ENCODE measurements at places on chromosomes 2 and 18.

- DNase-seq = no peak
These were observed 32.8 kb downstream of the SLC66A2 start for GRCh38 chr18:79918615-79919011.

GRCh38 chr2:42804891-42805290, 12.5 kb upstream of the HAAO start:
- DNase-seq = no peak

DNA sequence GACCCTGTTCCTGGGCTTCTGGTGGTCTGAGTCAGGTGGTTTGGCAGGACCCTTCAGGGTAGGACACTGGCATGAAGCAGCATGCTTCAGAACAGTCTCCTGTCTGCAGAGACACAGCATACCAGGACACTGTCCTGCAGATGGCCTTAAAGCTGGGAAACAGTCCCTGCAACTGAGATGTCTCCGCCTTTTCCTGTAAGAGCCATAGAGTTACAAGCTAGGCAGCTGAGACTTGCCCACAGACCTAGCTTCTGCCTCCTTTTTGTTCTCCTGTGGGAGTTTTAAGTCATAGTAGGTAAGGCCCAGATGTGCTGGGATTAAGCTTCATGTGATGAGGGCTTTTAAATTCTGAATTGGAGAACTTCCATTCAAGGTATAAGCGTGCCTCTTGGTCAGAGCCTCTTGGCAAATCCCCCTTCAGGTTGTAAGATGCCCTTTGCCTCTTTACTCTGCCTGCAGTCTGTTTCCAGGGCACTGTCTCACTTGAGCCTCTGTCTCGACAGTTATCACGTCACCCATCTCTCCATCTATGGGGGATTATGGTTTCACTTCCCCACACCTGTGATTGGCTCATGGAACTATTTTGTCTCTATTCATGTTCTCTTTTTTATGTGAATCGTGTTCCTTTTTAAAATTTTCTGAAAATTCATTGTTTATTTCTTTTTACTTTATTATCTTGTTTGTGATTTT, 51.8 kb downstream of the COA5 start:
- DNase-seq = no peak

GRCh38 chr2:59741840-59742239, 811.6 kb downstream of the BCL11A start:
- DNase-seq = no peak

- peak; percentile 3 for DNase-seq
These were observed 35.0 kb downstream of the YES1 start for GRCh38 chr18:777021-777420.

- DNase-seq = no peak
These were observed 152.6 kb upstream of the FSHR start for GRCh38 chr2:49306925-49307324.

DNA sequence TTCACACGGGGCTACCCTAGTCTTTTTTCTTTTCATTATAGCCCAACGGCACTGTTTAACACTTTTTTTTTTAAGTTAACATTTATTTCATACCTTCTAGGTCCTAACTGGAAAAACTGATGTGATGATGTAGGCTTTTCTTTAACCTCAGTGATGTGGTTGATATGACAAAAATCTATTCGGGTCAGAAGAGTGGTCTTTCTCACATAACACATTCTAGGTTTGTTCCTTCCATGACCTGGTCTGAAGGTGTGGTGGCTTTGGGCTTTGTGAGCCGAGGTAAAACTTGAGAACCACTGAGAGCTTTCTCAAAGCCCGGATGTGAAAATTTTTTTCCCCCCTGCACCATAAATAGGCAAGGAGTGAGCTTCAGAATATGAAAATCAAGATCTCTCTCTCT, 44.2 kb downstream of the GPD2 start:
- DNase-seq = no peak

GRCh38 chr2:58732999-58733398, 491.9 kb upstream of the FANCL start:
- no peak for DNase-seq

DNA sequence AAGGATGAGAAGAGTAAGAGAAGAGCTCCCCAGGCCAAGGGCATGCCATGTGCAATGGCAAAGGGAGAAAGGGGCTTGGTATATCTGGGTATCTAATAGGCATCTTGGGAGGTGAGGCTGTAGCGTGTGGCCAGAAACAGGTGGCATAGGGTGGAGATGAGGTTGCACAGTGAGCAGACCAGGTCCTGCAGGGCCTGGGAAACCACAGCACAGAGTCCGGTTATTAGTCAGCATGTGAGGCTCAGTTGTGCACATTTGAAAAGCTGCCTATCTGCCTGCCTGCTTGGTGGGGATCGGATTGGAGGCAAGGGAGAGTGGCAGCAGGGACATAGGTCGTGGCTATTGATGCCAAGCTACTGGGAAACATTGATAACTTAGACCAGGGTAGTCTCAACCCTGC, 190.6 kb downstream of the TPGS2 start:
- DNase-seq = no peak

GRCh38 chr2:1594123-1594372, 150.3 kb downstream of the PXDN start:
- DNase-seq = no peak

DNA sequence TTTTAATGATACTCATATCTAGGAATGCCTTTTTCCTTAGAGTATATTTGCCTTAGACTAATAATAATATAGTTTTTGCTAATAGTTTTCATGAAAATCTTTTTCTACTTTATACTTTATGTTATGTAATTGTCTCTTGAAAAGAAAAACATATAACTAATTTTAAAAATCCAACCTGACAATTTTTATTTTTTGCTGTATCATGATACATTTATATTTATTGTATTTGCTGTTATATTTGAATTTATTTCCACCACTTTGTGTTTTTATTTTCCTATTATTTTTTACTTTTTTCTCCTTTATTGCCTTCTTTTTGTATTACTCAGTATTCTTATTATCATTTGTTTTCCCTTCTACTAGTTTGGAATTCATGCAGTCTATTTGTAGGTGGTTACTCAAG, 85.4 kb downstream of the MBD5 start:
- no peak for DNase-seq

DNA sequence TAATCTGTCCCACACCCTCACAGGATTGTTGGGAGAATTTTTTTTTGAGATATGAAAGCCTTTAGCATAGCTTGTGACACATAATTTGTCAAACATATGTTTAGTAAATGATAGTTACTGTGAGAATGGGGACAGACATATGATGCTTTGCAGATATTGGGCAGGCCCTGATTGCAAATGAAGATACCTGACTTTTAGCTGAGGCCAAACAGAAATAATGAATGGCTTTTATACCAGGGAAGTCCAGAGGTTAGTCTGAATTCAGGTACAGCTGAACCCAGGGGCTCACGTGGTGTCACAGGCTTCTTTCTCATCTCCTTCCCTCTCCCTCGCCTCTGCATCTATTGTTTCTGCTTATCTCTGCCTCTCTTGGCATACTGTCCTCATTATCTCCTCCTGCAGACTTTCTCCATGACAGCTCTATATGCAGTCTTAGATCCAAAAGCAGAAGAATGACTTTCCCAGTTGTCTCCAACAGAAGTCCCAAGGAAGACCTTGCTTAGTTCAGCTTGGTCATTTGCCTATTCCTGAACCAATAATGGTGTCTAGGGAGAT, 4.9 kb upstream of the WNT10A start:
- no peak for DNase-seq

DNA sequence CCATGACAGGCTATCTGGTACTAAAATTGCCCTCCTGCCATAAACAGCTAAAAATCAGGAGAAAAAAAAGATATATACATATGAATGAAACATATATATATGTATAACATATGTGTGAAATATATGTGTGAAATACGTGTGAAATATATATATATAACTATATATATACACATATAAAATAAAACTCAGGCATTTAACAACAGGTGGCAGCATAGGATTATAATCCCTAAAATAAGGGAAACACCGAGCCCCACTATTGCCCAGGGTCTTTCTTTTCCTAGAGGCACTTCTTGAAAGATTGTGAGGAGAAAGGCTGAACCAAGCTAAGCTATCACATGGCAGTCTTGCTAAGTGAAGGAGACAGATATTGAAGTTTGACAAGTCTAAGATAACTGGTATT, 65.9 kb upstream of the CYTIP start:
- no peak for DNase-seq

- DNase-seq = no peak
These were observed 17.4 kb downstream of the TRPM8 start for GRCh38 chr2:233934524-233934923.

- no peak for DNase-seq
These were observed 143.9 kb downstream of the NCK2 start for GRCh38 chr2:105888625-105889024.

- DNase-seq = no peak
These were observed 125.8 kb downstream of the NUP35 start for GRCh38 chr2:183250061-183250460.

GRCh38 chr2:96804986-96805385, 11.1 kb upstream of the CNNM3 start:
- no peak for DNase-seq

DNA sequence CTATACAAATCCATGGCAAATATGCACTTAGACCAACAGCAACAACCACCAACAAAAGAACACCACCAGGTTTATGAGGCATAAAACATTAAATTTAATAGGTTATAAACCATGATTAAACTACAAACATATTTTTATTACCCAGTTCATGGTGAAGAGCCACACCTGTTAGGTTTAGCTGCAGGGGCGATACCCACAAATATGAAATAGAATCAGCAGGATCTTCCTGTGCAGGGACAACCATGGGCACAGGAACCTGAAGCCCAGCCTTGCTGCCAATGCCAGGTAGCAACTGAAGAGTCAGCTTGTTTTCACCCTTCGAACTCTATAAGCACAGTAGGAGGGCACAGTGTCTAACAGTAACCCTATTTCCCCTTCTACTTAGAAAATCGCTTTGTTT, 675.0 kb downstream of the SATB2 start:
- no peak for DNase-seq

GRCh38 chr18:34957119-34957863, 83.9 kb upstream of the MAPRE2 start:
- no peak for DNase-seq

DNA sequence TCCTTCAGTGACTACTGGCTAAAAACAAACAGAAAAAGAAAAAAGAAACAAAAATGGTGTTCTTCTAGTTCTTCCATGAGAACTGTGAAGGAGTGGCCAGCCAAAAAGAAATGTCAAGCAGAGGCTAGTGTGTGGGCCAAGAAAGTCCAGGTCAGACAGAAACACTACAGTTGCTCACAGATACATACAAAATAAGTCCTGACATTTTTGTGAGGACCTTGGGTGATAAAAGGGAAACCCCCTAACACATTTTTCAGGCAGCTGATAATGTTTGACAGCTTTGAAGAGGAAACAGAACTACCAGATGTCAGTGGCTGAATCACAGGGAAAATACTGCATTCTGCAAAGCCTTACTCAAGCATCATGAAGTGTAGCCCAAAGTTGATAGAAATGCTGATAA, 28.1 kb downstream of the ARHGAP25 start:
- DNase-seq = no peak

- DNase-seq = peak; percentile 43
These were observed 7.6 kb upstream of the MSTN start for GRCh38 chr2:190069936-190070696.

GRCh38 chr2:8957628-8958027, 45.9 kb downstream of the MBOAT2 start:
- DNase-seq = no peak

DNA sequence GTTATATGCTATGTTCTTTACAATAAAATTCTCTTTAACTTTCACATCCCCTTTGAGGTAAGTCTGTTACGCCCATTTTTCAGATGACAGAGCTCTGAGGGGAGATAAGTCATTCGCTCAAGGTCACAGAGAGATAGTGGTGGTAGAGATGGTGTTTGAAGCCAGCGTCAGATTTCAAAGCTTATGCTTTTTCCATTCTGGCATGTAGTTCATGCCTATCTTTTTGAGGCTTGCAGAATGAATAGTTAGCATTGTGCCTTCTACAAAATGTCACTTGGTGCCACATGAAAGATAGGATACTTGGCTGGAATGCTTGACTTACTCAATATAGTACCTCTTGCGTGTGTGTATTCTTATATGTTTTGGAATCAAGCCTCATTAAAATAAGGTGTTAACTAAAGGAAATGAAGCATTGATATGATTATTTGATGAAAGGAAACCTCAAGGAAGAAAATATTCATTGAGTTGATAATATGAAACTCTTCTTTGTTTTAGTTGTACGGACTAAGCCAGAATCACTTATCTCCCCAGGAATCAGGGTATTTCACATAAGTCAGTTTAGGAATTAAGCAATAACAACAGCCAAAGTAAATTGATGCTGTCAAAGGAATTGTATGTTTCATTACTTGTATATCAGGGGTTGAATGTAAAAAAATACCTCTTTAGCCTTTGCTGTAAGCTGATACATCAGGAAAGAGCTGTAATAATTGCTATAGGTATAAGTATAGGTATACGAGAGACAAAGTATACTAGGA, 15.5 kb downstream of the SPATS2L start:
- DNase-seq = no peak

GRCh38 chr2:11625671-11626070, 44.3 kb downstream of the NTSR2 start:
- DNase-seq = no peak

DNA sequence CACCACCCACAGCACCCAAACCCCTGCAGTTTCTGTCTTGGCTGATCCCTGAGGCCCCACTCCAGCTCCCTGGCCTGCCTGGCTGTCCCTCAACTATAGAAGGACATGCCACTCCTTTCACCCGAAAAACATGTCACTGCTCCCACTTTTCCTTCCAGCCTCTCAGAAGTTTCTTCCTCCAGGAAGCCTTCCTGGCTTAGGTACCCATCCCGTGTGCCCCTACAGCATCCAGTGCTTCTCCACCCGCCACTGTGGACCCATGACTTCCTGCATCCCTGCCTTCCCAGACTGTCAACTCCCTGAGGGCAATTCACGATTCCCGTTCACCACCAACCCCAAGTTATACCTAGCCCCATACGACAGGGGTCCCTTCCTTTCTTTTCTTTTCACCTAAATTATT, 21.5 kb downstream of the ARID5A start:
- no peak for DNase-seq

DNA sequence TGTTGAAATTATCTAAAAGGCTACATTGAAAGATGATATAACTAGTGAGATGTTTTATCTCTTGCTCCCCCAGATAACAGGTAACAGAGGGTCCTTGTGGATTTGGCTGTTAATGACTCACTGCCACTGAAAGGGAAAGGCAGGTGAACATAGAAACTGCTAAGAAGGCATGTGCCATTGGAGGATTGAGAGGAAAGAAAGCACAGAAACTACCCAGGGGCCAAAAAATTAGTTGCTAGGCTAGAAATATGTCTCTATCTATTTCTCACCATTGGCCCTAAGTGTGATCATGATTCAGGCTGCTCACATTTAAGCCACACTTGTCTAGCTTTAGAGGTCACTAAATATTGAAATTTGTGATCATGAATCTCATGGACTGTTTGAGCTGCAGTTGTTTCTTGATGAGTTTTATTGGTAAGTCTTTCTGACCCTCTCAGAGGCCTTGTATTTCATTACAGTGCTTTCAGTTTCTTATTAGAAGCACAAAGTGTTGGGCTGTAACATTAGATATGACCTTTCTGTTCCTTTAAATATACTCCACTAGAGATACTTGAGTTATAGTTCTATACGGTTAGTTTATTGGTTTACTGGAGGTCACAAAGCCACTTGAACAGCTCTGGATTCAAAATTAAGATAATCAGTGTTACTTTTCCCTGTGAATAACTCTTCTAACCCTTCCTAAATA, 26.2 kb downstream of the NAB1 start:
- no peak for DNase-seq
